Upper lobe of left lung (tissue), 6 donors: ENCODE measurements at places on chromosomes 3 and 15.

DNA sequence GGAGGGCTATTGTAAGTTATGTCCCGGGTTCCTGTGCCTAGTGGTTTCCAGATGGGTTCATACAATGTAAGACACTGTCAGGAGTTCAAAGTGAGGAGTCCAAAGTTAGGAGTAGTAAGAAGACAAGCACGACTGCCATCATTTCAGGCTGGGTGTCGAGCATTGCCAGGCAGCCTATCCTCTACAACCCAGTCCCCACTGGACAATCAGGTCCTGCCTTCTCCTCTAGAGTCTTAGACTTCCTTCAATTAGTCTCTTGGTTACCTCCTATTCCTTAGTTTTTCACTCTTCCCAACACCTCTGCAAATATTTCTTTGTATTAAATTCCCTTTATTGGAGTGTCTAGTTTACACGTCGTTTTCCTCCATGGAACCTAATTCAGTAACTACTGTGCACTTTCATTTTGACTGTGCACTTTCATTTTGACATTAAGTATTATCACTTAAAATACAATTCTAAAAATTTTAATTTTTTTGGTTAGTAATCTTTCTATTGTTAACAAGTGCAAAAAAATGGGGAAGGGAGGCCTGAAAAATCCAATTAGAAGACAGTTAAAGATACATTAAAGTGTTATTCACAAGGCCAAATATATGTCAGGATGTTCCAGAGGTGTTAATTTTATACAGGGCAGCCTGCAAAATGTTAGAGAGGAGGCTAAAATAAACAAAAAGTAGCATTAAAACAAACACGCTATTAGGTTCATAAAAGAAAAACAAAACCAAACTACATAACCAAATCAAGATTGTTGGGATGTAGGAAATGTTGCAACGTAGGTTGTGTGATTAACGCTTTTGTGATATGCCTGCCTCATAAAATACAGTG is 155.3 kb downstream of the TBL1XR1 start:
- DNase-seq: no peak

DNA sequence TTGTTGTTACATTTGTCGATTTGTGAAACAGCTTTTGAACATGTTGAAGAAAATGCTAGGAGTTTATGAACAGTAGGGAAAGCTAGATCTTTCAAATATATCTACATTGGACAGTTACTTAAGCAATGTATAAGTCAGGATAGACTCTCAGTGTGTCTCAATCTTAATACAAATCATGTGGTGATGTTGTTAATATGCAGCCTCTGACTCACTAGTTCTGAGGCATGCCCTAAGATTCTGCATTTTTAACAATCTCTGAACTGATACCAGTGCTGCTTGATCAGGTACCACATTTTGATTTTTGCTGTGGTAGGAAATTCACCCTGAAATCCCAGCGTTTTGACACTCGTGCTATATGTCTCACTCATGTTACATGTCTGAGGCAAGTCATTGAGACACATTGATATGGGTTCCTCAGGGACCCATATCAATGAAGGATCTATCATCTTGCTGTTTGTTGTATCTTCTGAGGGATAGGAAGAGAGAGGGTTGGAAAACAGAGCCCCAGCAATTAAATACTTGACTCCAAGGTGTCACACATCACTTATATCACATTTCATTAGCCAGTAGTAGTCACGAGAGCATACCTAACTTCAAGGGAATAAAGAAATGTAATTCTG is 597.9 kb downstream of the TAFA4 start:
- no peak for DNase-seq

DNA sequence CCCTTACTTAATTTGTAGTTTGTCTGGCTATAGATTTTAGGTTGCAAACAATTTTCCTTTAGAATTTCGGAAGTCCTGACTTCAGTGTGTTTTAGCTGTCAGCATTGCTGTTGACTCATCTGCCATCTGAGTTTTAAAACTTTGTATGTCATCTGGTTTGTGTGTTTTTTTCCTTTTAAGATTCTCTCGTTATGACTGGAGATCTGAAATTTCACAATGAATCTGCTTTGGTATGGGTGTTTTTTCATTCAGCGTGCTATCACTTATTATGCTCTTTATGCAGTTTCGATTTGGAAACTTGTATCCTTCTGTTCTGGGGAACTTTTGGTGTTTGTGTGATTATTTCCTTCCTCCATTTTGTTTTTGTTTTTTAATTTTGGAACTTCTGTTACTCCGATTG is 53.7 kb upstream of the ZNF280D start:
- no peak for DNase-seq

GRCh38 chr3:71977525-71977924 is 192.6 kb upstream of the PROK2 start:
- no peak for DNase-seq

DNA sequence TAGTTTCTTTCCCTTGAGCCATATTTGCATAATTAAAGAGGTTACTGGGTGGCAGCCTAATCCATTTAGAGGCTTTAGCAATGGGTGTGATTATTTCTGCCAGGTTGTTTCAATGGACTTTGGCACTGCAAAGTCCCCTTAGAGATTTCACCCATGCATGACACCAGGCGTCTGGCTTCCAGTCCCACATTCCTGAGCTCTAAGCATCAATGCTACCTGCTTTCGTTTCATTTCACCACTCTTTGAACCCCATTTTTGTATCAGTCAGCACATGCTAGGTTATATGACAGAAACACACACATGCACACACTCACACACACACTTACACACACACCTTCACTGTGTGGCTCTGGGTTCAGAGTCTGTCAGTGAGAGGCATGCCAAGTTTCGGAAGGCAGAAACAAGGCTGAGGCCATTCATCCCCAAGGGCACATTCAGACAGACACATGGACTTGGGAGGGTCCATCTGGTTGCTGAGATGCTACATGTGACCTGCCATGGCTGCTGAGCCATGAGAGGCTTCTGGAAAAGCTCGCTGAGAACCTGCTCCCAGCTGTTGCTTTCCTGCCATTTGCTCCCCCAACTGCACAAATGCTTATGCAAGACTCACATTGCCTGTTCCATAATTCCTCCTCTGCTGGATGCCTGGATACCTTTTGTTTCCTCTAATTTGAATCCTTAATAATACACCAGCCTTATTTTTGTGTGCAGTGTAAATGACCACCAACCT is 354.1 kb downstream of the GABRG3 start:
- DNase-seq: no peak

GRCh38 chr15:58165661-58166060 is 27.5 kb downstream of the AQP9 start:
- peak; percentile 35 for DNase-seq

GRCh38 chr3:72894976-72895552 is 7.2 kb downstream of the GXYLT2 start:
- DNase-seq: peak; percentile 22

DNA sequence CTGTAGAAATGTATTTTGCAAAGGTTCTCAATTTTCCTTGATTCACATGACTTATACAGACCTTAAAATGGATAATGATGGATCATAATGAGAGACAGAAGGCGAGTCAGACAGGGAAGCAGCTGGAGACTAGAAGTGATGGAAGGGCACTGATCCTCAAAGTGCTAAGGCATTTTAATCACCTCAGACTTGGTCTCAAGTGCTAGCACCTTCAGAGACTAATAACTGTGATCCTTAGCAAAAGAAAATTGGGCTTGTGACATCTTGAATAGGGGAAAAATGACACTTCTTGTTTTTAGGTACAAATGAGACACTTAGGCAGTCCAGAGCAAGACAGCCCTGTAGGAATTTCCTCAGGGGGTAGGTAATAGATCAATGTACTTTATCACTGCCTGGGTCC is 1011.7 kb downstream of the SQOR start:
- no peak for DNase-seq

- peak; percentile 21 for DNase-seq
Observed at GRCh38 chr3:77795013-77795412, 755.1 kb downstream of the ROBO2 start.

DNA sequence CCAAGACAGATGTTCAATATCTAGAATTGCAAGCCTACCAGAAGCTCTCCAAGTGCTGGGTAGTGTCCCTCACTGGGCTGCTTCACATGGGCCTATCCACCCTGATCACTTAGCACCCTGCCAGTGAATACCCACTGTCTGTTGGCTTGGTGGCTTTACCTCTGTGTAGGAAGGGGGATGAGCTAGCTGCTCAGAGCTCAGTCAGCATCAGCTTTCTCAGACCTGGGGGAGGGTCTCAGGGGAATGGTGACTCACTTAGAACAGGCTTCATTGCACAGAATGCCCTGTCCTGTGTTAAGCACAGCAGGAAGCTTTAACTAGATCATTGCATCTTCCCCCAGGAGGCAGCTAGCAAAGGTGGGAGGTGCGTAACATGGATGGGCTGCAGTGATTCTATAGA is 209.8 kb downstream of the PDCD6IP start:
- no peak for DNase-seq

DNA sequence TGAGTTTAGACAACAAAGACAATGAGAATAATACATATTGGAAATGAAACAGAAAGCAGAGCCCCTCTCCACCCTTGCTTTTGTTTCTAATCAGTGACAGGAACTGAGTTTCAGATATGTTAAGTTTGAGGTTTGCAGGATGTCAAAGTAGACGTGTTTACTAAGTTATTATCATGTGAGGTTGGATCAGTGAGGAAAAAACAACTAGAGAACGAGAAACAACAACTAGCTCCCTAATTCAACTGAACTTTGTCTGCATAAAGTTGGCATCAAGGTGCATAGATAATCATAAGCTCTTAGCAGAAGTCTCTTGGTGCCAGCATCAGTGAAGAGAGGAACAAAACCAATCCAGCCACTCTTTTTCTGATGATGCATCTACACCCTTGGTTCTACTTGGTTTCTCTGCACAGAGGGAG is 491.1 kb upstream of the NR2F2 start:
- DNase-seq: no peak

GRCh38 chr15:41948490-41948889 is 23.9 kb downstream of the EHD4 start:
- DNase-seq: no peak

- no peak for DNase-seq
Observed at GRCh38 chr3:143302638-143303171, 183.1 kb downstream of the CHST2 start.

DNA sequence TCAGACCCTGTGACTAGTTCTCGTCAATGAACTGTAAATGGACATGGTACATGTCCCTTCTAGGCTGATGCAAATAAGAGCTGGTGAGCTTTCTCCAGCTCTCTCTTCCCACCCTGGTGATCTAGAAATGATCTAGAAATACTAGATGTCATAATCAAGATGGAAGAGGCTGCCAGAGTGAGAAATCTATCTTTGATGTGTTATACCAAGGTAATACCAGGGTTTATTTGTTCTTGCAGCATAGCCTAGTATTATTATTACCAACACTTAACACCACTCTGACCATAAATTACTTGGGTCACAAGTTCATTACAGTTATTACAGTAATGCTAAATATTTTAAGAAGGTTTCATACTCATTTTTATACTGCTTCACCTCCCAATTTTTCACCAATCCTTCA is 138.4 kb upstream of the LMCD1 start:
- no peak for DNase-seq

GRCh38 chr3:43330981-43331380 is 44.6 kb downstream of the SNRK start:
- DNase-seq: no peak

- no peak for DNase-seq
Observed at GRCh38 chr15:68658151-68658550, 79.4 kb downstream of the CORO2B start.

- no peak for DNase-seq
Observed at GRCh38 chr3:100756441-100756840, 47.1 kb downstream of the TFG start.

GRCh38 chr15:101844916-101845315 is 32.9 kb downstream of the OR4F15 start:
- no peak for DNase-seq

DNA sequence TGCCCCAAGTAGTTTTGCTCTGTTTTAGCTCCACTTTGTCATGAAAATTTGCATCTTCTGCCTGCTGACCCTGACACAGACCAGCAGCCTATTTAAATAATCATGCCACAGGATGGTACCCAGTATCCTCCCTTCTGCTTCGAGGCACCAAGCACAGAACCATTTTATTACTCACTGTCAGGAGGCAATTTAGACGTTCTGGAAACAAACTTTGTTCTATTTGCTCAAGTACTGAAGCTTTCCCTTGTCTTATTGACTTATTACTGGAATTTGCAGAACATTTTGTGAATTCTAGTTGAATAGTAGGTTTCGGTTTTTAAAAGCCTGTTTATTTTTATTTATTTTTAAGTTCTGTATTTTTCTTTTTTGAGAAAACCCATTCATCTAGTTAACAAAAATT is 279.6 kb upstream of the GADL1 start:
- DNase-seq: no peak

- DNase-seq: no peak
Observed at GRCh38 chr15:93467337-93467736, 378.3 kb upstream of the RGMA start.

GRCh38 chr3:95148107-95148506 is 1085.2 kb downstream of the NSUN3 start:
- no peak for DNase-seq

DNA sequence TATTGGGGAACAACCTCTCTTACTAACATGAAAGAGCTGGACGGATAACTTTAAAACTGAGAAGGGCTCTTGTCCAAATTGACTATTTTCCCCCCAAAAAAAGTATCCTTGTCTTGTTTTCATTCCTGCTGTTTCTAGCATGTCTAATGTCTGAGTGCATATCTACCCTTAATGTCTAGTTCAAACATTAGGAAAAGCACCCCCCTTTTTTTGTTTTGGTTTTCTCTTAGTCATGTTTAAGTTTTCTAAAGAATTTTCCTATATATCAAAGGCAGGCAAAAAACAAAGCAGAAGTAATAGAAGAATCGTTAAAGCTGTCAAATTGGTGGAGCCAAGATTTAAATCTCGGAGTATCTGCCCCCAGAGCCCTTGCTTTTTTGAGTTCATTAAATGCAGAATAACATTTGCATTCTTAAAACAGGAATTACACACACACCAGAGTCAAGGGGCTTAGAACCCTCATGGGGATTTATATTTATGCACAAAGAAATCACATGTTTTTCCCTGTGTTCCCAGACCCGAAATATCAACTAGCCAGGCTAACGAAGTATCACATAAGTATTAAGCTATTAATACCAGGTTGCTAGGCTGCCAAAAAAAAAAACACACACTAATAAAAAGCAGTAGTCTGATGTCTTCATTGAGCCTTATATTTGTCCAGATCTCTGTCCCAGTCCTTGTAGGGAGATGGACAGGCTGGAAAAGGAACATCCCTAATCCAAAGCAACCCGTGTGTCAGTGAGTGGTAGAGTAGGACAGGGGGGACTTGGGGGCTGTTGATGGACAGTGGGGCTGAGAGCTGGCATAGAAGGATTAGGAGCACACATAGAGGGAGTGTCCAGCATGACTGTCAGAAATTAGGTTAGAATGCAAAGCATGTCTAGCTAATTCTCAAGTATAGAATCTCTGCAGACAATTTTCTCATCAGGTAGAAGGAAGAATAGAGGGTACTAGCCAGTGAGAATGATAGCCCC is 103.6 kb upstream of the BFSP2 start:
- DNase-seq: no peak

DNA sequence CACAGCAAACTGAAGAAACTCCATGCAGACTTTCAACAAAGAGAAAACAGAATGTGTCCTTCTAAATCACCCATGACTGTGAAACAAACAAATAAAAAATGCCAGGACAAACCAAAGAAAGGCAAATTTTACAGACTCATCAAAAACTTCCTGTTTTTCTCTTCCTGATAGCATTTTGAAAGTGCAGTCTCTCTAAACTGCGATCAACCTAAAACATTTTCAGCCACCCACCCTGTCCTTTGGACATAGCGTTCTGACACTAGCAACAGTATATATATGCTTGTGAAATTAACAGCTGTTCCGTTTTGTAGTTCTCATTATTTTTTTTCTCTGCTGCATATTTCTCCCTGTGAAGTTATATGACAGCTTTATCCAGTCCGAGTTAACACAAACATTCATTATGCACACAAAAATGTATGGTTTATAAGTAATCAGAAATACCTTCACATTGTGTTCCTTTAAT is 151.7 kb downstream of the FBN1 start:
- DNase-seq: no peak
